ENCODE measurements at places on chromosomes 11 and 22.

DNA sequence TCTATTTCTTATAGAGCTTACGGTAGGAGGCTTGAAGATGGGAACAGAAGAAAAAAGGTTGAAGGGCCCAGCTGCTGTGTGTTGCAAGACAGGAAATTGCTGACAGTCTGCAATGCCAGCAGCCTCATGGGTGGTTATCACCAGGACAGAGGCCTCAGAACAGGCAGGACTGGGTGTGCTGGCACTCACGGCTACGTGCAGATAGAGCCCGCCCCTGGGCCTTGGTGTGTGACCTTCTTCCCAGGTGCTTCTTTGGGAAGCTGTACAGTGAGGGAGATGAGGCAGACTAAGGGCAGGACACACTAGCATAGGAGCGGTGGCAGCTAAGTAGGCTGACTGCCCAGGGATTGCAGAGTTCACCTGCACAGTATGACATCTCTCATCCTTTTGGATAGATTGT, 12.6 kb downstream of the PRAME start:
- peak; percentile 61 for DNase-seq

DNA sequence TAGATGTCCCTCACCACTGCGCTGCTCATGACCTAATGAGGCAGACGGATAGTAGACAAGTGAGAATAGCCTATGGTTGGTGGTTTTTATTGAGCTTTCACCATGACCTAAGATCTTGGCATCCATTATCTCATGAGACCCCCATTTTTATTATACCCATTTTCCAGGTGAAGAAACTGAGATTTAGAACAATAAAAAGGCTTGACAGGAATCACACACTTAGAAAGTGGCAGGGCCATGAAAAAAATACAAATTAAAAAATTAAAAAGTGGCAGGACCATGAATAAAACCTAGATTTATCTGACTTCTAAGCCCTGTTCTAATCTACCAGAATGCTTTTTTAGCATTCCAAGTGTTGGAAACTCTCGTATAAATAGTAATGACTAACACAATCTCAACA, 1.1 kb downstream of the LRRC55 start:
- DNase-seq, result no peak

DNA sequence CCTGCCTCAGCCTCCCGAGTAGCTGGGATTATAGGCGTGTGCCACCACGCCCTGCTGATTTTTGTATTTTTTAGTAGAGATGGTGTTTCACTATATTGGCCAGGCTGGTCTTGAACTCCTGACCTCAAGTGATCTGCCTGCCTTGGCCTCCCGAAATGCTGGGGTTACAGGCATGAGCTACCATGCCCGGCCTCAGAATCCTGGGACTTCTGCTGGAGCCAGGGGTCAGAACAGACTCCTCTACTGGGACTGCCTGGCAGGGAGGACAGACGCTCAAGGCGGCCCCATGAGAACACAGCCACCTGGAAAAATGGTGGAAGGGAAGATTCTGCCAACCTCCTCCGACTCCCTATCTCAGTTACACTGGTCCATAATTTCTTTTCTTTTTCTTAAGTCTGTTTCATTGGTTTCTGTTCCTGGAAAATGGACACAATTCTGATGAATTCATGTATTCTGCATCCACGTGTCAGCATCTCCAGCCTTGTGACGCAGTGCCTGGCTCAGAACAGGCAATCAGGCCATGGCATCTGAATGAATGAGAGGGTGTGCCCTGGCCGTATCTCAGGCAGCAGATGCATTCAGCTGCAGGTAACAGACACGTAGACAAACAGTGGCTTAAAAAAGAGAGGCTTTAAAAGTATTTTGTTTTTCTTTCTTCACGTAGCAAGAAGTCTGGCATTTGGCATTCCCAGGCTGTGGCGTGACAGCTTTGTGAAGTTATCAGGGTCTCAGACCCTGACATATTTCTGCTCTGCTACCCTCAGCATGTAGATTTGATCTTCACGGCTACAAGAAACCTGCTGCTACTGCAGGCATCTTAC, 4.8 kb downstream of the SMIM38 start:
- DNase-seq, result no peak

DNA sequence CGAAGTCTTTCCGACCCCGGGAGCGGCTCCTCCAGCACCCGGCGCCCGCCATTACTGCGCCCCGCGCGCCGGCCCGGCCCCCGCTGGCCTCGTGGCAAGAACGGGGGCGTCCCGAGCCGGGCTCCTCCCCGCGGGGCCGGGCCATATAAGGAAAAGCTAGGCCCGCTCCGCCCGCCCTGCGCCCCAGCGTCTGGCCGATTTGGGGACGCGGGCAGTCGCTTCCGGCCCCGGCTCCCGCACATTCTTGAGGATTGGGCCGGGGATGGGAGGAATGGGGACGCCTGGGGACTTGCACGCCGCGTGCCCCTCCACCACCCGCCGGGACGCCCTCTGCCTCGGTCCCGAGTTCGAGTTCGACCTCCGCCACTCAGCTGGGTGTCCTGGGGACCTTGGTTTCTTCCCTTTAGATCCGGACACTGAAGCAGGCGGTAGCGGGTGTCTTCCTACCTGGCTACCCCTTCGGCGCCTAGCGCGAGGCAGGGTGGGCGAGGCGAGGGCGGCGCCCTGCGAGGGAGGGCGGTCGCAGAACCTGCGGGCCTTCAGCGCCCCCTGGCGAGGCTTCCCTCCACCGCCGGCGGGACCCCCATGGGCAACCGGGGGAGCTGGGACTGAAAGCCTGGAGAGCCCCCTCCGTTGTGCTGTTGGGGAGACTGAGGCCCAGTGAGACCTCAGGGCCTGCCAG, 3.8 kb downstream of the SMTN start:
- DNase-seq, result peak; percentile 83

GRCh38 chr11:12989428-12990161, 19.5 kb upstream of the RASSF10 start:
- peak; percentile 30 for DNase-seq

- no peak for DNase-seq
Observed at GRCh38 chr11:64080390-64080789, 44.7 kb downstream of the FLRT1 start.

- DNase-seq, result no peak
Observed at GRCh38 chr11:117356126-117356890, 28.7 kb downstream of the CEP164 start.

DNA sequence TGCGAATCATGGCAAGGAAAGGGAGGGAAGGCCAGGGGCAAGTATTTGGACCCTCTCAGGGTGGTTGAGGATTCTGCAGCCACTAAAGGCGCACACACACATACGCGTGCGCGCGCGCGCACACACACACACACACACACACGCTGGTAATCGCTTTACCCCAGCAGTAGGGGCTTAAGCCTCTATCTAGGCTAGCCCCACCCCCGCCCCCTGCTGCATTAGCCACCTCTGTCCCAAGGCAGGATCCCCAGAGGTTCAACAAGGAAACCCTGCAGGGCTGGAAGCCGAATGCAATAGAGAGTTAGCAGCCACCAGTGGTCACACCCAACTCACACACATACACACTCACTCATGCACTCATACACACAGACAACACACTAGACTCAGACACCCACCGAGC, 28.6 kb upstream of the ELFN2 start:
- peak; percentile 14 for DNase-seq

DNA sequence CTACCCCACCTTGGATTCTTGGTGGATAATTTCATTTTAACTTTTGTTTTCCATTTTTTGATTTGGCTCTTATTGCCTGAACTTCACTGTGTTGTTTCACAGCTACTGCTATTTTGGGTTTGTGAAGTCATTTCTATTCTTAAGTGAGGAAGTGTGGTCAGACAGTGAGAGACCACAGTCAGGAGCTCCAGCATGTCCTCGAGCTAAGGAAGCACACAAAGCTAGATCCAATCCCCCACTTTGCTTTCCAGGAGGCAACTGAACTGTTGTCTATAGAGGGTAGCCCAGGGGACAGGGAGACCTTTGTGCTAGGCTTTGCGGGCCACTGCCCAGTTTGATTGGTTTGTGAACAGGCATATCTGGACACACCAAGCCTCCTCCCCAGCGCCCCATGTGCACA, 251.8 kb upstream of the KIRREL3 start:
- no peak for DNase-seq

DNA sequence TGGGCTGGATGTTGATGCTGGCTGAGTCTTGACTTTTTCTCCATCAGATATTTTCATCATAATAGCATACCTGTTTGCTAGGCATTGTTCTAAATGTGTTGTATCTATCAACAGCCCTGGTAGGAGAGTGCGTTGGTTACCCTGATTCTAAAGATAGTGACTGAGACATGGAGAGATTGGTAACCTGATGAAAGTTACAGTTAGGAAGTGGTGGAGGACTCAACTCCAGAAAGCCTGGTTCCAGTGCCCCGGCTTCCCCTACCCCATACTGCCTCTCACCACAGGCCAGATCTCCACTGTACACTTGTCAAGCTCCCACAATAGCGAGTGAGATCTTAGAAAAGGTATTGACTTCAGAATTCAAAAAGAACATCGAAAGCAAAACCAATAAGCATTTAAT, 22.8 kb upstream of the RELT start:
- DNase-seq, result no peak

GRCh38 chr11:121656328-121657090, 203.7 kb upstream of the SORL1-AS1 start:
- DNase-seq, result no peak
